Kidney epithelial cell (primary cell): ENCODE measurements at places on chromosomes 4 and X.

- no peak for DNase-seq
Measured at GRCh38 chr4:172256820-172257219, 443.6 kb downstream of the GALNTL6 start.

- no peak for DNase-seq
Measured at GRCh38 chrX:152177497-152178269, 39.3 kb upstream of the MAGEA10 start.

- DNase-seq, result no peak
Measured at GRCh38 chr4:38279650-38280322, 319.6 kb downstream of the PTTG2 start.

GRCh38 chr4:107876099-107876498, 51.4 kb downstream of the SGMS2 start:
- no peak for DNase-seq
